KBM-7 (cell line): ENCODE measurements at places on chromosomes 6 and 20.
A peak's percentile ranks its signal among the peaks of the same experiment; 100 is the strongest.

GRCh38 chr6:139549561-139550070 lies 175.2 kb upstream of the CITED2 start:
- DNase-seq: no peak

DNA sequence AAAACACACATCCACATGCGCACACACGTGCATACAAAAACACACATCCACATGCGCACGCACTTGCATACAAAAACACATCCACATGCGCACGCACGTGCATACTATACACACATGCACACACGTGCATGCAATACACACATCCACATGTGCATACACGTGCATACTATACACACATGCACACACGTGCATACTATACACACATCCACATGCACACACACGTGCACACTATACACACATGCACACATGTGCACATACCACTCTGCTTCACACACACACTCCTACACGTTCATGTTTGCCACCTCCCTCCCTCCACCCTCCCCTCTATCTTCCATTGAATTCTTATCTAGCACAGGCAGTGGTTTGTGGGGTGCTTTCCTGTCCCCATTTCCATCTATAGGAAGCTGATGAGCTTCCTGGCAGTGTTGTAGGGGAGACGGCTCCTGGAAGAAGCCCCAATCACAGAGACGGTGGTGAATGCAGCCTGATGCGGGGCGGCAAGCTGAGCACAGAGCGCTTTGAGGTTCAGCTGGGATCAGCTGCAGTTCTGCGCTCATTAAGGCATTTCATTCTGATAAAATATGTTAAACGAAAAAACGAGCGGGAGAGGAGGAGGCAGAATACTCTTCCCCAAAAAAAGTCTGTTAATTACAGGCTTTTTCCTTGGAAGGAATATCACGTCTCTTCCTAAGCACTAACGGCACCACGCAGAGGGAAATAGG lies 287.7 kb downstream of the TAF4 start:
- DNase-seq: no peak

GRCh38 chr6:157460182-157460999 lies 79.4 kb downstream of the ZDHHC14 start:
- DNase-seq: no peak

GRCh38 chr6:135250234-135250633 lies 69.1 kb downstream of the MYB start:
- peak; percentile 67 for DNase-seq

DNA sequence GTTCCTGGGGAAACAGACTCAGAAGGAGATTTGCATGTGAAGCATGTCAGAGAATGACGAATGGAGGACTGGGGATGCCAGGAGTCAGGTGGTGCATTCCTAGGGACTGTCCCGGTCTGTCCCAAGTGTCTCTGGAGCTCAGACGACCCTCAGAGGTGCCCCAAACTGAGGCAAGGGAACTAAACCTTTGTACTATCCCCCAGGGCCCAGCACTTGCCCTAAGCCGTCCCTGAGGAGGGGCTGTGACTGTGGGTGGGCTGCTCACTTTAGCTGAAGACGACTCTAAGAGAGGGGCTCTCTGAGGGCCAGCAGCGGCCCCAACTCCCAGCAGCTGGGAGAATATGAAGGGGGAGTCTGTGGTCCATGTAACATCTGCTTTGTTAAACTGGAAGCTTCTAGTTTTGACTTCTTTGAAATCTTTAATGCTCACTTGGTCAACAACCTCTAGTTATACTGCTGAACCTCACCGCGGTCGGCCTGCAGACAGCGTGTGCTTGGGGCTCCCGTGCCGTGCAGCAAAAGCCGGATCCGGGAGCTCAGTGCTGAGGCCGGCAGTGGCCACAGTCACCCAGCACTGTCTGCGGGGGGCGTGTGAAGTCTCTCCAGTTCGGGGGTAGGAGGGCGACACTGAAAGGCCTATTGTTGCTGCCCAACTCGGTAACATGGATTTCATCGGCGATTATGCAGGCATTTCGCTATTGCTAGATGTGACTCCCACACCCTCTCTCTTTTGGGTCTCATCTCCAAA lies 34.2 kb downstream of the TUBB2B start:
- DNase-seq: no peak

GRCh38 chr6:136411453-136412354 lies 122.1 kb upstream of the BCLAF1 start:
- DNase-seq: no peak

- no peak for DNase-seq
These were observed 100.8 kb upstream of the GPR6 start for GRCh38 chr6:109877028-109878004.
